ENCODE measurements at places on chromosomes 3 and 15. TPM values are rescaled to one million over a fixed set of nuclear protein-coding genes. Genes with fewer than 3 reads are reported as not detected.
A peak's percentile ranks its signal among the peaks of the same experiment; 100 is the strongest.

The CD80 gene
- total RNA-seq = 19.1 TPM

DNA sequence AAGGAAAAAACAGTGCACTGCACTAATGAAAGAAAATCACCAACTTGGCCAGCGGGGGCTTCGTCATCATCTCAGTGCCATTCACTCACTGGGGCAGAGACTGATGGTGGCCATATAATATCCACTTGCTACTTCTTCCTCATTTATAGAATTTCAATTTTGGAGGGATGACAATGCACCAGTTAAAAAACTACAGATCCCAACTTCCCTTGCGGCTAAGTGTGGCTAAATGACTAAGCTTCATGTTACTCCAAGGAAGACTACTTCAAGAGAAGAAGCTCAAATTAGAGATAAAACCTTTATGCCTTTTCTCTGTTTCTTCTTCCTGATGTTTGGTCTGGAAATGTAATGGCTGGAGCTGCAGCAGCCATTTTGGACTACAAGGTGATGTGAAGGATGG, 38.8 kb downstream of the NGLY1 start:
- no peak overlapping the region for H3K4me3 ChIP-seq
- H3K4me1 ChIP-seq = no peaks in the 10 kb centered on the region
- DNase-seq = no peak
- H3K27ac ChIP-seq = no peak overlapping the region

DNA sequence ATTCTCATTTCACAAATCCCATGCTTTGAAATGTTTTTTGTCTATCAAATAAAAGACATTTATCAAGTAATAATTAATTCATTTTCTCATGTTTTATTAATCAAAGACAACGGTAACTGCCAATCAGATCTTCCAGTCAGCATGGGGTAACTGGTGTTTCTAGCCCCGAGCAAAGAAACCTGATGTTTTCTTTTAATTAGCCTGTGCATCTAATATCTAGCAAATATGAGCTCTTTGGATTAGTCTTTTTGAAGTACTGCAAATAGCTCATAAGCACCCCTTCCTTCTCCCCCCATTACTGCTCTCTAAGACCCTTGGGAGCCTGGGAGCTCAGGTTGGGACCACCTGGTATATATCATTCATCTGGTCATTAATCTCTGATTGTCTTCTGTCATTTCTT, 43.1 kb upstream of the SRGAP3 start:
- no peaks in the 10 kb centered on the region for H3K36me3 ChIP-seq
- DNase-seq = no peak
- no peak overlapping the region for H3K27ac ChIP-seq

DNA sequence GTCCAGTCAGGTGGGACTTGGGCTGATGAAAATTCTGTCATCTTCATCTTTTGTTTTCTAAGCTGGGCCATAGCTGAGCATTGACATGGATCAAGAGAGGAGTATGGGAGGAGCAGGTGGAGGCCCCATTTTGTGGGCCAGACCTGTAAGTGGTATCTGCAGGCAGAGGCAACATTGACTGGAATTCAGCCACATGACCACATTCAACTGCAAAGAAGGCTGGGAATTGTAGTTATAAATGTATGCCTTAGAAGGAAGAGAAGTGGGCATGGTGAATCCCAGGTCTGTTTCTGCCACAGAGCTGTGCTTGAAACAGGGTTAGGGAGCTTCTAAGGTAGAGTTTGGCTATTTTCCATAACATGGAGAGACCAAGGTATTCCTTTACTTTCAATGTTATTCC, 11.4 kb downstream of the KCNAB1 start:
- H3K4me3 ChIP-seq = no peak overlapping the region
- DNase-seq = no peak
- H3K27ac ChIP-seq = no peak overlapping the region
- H3K36me3 ChIP-seq = no peaks in the 10 kb centered on the region
- peaks cover 25% of the 10 kb centered on the region for H3K27me3 ChIP-seq

DNA sequence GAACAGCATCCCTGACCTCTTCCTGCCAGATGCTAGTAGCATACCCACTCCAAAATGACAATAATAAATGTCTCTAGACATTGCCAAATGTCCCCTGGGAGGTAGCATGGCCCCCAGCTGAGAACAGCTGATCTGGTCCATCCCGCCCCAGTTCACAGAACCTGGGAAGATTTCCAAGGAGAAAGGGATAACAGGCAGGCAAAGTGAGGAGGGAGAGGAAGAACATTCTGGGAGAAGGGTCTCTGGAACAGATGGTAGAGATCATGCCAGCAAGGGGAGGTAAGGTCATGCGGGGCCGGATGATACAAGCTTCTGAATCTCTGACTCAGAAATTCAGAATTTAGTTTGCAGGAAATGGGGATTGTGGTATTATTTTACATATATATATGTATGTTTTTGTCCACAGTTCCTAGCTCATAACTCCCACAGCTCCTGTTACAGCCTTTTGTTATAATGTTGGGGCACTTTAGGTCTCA, 192.7 kb downstream of the SUCLG2 start:
- H3K4me1 ChIP-seq = peaks cover 2% of the 10 kb centered on the region
- no peaks in the 10 kb centered on the region for H3K27me3 ChIP-seq
- H3K27ac ChIP-seq = no peak overlapping the region

DNA sequence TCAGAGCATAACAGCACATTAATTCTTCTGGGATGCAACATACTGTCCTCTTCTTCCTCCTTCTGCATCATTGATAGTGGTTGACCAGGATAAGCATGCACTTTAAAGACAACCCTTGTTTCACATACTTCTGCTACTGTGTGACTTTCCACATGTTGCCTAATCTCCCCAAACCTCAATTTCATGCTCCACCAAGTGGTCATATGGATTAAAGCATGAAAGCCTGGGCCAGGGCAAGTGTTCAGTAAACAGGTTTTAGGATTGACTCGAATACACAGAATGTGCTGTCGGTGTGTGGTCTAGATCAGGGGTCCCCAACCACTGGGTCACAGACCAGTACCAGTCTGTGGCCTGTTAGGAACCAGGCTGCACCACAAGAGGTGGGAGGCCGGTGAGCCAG, 22.5 kb upstream of the BFSP2 start:
- no peak overlapping the region for H3K4me3 ChIP-seq
- no peaks in the 10 kb centered on the region for H3K36me3 ChIP-seq
- no peak for DNase-seq
- no peaks in the 10 kb centered on the region for H3K27me3 ChIP-seq
- H3K27ac ChIP-seq = no peak overlapping the region
- no peaks in the 10 kb centered on the region for H3K4me1 ChIP-seq

DNA sequence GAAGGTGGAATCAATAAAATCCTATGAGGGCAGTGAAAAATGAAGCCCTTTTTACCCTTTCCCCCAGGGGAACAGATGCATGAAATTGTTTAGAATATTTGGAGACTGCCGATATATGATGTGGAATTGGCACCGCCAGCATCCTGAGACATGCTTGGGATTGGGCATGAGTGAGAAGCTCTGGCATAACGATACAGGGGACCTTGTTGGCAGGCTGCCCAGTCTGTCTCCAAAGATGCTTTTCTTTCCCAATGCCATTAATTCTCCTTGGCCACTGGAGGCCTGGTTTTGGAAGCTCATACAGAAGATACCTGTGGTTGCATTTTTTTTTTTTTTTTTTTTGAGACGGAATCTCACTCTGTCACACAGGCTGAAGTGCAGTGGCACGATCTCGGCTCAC, 800.6 kb upstream of the LMCD1 start:
- H3K27ac ChIP-seq = no peak overlapping the region
- DNase-seq = no peak
- no peaks in the 10 kb centered on the region for H3K4me1 ChIP-seq
- no peaks in the 10 kb centered on the region for H3K36me3 ChIP-seq

DNA sequence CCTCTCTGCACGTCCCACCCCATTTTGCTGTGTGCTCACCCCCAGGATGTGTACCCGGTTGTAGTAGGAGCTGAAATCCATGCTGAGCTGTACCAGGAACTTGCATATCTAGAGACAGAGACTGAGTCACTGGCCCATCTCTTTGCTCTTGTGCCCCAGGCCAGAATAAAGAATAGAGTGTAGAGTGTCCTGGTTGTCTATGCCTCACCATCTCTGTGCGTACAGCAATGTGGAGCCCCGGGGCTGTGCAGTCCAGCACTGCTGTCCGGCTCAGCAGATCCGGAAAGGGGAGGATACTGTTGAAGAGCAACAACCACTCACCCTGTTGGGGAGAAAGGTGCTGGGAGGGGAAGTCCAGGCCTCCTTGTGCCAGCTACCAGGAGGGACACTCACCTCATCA, 2.6 kb downstream of the DALRD3 start:
- peaks cover 40% of the 10 kb centered on the region for H3K4me1 ChIP-seq
- peaks cover 43% of the 10 kb centered on the region for H3K36me3 ChIP-seq
- no peak overlapping the region for H3K4me3 ChIP-seq
- peak overlapping the region; percentile 27 for H3K27ac ChIP-seq
- no peaks in the 10 kb centered on the region for H3K27me3 ChIP-seq

DNA sequence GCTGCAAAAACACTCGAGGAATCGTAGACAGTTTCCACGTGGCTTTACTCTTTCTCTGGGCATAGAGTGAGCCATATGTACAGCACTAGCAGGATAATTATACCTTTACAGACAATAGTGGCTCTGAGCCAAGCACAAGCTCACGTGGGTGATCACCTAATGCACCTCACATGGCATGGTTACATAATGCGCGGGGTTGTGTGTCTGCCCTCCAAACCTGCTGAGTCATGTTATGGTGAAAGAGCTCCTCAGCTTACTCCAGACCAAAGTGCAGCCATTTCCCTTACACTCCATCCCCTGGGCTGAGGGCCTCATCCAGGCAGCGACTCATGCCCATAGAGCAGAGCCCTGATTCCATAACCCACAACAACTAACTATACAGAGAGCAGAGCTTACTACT, 1458.4 kb upstream of the CADM2 start:
- no peaks in the 10 kb centered on the region for H3K36me3 ChIP-seq
- H3K27ac ChIP-seq = no peak overlapping the region
- DNase-seq = no peak
- H3K4me1 ChIP-seq = no peaks in the 10 kb centered on the region
- H3K27me3 ChIP-seq = no peaks in the 10 kb centered on the region

GRCh38 chr15:69613988-69614387, 161.4 kb downstream of the RPLP1 start:
- H3K36me3 ChIP-seq = no peaks in the 10 kb centered on the region
- H3K27me3 ChIP-seq = peaks cover 23% of the 10 kb centered on the region
- no peak overlapping the region for H3K4me3 ChIP-seq
- DNase-seq = no peak

DNA sequence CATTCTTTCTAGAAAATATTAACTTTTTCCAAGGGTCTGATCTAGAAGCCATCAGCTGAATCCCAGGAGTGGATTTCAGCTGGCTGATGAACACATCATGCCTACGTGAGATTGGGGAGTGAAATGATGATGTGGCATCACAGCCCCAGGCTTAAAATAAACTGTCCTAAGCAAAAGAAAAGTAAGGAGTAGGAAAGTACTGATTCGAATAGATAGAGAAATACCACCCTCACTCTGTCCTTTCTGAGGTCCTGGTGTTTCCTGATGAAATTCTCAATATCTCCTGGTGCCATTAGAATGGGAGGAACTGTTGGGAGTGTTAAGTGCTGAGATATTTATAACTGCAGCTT, 376.8 kb upstream of the SEMA6D start:
- no peak for DNase-seq
- H3K36me3 ChIP-seq = no peaks in the 10 kb centered on the region
- no peak overlapping the region for H3K27ac ChIP-seq
- H3K4me3 ChIP-seq = no peak overlapping the region

DNA sequence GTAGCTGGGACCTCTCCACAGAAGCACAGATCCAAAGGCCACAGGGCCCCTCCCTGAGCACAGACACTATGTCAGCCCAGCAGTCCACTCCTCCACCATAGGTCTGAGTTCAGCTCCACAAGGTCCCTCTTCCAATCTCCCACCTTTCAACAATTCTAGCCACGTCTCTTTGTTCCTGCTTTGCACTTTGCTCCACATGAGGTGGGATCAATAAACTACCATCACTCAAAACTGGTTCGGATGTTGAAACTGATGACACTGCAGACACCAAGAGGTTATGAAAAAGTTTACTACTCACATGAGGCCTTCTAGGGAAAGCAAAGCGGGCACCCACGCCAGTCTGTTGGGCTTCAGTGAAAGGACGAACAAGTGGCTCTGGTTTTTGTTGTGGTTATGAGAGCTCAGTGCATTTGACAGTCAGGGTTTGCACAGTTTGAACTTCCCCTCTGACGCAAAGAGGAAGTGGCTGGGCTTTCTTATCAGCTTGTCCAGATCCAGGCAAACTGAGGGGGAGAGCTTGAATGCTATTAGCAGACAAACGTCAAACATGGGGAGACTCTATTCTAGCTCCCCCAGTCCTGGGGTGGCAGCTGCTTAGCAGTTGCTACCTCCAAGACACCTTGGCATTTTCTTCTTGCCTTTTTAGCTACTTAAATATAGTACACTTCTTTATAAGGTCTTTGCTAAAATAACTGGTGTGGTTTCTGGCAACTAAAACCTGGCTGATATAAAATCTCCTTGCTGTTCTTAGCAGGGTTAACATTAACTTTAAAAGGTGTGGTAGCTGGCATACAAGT, 37.8 kb downstream of the ZNF445 start:
- H3K4me3 ChIP-seq = peak overlapping the region; percentile 65
- DNase-seq = peak; percentile 88
- H3K36me3 ChIP-seq = peaks cover 54% of the 10 kb centered on the region

DNA sequence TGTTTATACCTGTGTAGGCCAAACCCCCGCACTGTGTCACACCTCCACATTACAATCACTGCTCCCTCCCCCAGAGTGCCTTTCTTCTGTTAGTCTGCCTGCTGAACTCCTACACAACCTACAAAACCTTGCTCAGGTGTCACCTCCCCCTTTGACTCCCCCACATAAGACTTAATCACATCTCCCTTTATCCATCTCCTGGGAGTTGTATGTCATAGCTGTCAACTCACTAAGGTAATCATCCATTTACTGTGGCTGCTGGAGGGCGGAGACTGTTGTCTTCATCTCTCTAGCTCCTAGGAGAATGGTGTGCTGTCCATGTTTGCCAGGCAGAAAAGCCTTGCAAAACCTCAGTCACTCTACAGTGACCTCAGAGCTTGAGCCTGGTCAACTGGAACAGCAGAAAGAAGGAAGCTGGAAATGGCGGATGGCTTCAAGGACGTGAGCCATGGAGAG, 43.8 kb downstream of the ZNF710 start:
- DNase-seq = no peak
- no peak overlapping the region for H3K27ac ChIP-seq
- no peaks in the 10 kb centered on the region for H3K36me3 ChIP-seq
- no peaks in the 10 kb centered on the region for H3K27me3 ChIP-seq
- H3K4me1 ChIP-seq = peaks cover 17% of the 10 kb centered on the region

DNA sequence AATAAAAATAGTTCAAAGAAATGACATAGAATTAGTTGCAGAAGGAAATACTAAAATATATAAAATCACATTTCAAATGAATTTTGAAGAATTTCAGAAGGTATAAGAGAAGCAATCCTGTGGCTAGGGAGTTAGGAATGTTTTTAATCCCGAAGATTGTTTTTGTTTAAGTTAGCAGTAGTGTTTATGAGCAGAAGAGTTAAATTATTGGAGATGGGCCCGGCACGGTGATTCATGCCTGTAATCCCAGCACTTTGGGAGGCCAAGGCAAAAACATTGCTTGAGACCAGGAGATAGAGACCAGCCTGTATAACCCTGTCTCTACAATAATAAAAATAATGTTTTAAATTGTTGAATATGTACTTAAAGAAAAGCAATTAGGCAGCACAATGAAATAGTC, 432.5 kb downstream of the MFSD1 start:
- peaks cover 3% of the 10 kb centered on the region for H3K27me3 ChIP-seq
- no peak overlapping the region for H3K4me3 ChIP-seq
- no peaks in the 10 kb centered on the region for H3K4me1 ChIP-seq
- no peak for DNase-seq

The ZPLD1 gene
- not detected for total RNA-seq

Data from activated CD8-positive, alpha-beta T cell treated with anti-CD3 and anti-CD28 coated beads, Interleukin-2, amount 10 ng/mL, durations not matched to agents 7 days and 5 days (primary cell).